Stromal cell of bone marrow (primary cell): ENCODE measurements at places on chromosomes 5 and 9.

DNA sequence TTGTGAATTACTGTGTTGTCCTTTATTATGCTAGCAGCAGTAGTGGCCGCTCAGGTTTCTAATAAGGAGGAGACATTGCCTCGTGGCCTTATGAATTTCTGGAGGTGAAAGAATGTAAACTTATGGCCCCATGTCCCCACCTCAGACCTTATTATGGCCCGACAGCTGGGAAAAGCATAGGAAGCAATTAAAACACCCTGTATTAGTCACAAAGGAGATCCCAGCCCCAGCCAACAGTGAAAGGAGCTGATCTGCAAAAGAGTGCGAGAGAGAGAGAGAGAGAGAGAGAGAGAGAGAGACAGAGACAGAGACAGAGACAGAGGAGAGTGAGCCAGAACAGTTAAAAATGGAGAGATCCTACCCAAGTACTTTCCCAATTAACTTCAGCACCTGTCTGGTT is 269.3 kb downstream of the DMRT2 start:
- no peak for DNase-seq

- DNase-seq, result no peak
Observed at GRCh38 chr9:78127279-78128225, 95.9 kb upstream of the GNAQ start.

DNA sequence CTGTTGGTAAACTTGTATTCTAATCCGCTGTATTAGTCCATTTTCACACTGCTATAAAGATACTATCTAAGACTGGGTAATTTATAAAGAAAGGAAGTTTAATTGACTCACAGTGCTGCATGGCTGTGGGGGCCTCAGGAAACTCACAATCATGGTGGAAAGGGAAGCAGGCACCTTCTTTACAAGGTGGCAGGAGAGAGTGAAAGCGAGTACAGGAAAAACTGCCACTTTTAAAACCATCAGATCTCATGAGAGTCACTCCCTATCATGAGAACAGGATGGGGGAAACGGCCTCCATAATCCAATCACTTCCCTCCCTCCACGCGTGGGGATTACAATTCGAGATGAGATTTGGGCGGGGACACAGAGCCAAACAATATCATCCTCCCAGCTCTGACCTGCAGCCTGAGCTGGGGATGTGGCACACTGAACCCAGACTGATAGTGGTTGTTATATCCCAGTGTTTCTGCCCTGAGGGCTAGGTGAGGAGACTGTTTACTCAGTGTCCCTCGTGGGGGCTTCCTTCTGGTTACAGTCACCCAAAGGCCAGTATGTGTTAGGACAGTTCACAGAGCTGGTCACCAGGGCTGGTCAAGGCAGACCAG is 488.3 kb downstream of the KDM4C start:
- no peak for DNase-seq

GRCh38 chr9:135384226-135384625 is 95.4 kb upstream of the PPP1R26 start:
- DNase-seq, result no peak

DNA sequence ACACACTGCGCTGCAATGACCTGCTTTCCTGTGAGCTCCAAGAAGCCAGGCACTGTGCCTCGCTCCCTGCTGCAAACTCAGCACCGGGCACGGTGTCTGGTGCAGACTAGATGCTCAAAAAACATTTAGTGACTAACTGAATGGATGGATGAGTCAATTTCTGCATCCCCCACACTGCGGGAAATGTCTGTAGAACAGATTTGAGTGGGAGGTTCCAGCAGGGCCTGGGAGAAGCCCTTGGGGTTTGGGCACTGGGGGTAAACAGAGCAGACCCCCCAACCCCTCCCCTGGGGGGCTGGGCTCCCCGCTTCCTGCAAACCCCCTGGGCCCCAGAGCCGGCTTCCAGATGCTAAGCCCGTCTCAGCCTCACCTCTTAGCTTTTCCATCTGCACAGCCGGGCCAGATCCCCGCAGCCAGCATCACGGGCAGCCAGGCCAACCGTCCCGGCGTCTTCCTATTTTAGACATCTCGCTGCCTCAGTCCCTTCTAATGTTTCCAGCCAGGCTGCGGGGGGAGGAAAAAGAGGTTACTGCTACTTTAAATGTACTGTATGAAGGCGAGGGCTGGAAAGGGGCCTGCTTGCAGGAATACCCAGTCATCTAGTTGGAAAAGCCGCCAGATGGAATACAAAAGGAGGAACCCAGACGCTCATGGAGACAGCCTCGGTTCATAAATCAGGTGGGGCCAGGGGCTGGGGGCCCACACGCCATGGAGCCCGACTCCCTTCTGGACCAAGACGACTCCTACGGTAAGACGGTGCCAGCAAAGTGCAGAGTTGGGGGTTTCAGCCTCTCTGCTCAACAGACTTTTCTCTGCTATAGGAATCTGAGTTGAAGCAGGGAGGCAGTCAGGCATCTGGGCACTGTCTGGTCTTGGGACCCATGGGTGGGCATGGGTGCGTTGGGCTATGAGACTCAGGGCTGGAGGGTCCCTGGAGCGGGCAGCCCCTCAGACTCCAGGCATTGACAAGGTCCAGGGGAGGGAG is 67.1 kb upstream of the GGTA1 start:
- DNase-seq, result peak; percentile 47

- no peak for DNase-seq
Observed at GRCh38 chr5:154534457-154535050, 56.5 kb upstream of the HAND1 start.

GRCh38 chr5:81165493-81166119 is 67.5 kb upstream of the CKMT2 start:
- DNase-seq, result peak; percentile 20

DNA sequence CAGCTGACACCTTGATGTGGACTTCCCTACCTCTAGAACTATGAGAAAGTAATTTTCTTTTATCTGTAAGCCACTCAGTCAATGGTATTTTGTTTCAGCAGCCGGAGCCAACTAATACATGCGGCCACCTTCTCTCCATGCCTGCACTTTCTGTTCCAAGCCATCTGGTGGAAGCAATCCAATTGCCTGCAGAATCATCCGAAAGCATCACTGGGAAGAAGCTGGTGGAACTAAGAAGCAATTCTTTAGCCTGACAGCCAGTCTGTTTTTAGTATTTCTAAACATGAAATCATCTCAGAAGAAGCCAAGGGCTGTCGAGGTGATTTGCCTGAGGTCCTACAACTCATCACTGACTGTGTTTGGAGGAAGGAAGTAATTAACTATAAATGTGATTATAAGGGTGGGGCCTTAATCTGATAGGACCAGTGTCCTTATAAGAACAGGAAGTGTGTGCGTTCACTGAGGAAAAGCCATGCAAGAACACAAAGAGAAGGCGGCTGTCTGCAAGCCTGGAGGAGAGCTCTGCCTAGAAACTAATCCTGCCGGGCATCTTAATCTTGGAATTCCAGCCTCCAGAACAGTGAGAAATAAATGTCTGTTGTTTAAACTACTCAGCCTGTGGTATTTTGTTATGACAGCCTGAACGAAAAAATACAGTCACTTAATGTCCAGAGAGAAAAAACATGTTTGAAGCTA is 49.1 kb downstream of the NXNL2 start:
- DNase-seq, result peak; percentile 36

DNA sequence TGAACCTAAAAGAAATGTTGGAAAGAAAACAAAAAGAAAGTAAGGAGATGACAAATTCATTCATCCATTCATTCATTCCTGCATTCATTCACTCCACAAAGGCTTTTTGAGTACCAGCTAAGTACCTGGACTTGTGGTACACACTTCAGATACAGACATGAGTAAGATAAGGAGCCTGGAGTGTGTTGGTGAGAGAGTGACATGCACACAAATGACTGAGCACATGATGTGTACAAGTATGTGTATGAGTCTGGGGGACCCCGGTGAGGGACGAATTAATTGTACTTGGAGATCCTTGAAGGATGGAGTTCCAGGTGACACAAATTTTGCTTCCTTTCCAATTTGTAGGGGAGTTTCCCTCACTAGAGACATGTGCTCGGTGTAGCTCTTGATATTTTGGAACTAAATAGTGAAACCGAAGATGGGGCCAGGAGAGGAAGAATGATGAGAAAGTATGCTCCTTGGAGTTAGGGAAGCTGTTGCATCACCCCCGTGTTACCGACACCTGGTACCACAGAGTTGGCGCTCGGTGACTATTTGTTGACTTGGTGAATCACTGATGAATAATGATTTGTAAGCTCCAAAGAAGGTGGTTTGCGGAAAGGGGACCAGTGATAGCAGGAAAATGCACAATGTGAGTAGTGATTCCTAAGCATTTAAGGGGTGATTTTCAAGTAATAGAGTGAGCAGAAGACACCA is 509.8 kb downstream of the CCDC171 start:
- peak; percentile 31 for DNase-seq

GRCh38 chr5:178284093-178284675 is 51.6 kb upstream of the PHYKPL start:
- no peak for DNase-seq

DNA sequence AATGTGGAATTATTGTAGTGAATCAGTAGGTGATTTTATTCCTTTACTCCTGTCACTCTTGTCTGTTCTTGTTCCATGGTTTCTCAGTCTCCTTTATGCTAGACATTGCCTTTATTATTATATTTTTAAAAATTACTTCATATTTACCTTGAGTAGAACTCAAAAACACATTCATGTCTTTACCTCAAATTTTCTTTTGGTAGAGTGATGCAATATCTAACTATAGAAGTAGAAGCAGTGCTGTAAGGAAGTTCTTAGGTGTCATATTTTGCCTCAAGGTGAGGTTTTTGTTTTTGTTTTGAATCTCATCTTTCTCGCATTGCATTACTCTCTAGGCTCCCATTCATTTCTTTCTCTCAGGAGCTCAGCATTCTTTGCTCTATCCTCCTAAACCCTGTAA is 12.2 kb downstream of the IPO11 start:
- no peak for DNase-seq

GRCh38 chr9:127897193-127897692 is 2.2 kb downstream of the ST6GALNAC6 start:
- DNase-seq, result peak; percentile 62

DNA sequence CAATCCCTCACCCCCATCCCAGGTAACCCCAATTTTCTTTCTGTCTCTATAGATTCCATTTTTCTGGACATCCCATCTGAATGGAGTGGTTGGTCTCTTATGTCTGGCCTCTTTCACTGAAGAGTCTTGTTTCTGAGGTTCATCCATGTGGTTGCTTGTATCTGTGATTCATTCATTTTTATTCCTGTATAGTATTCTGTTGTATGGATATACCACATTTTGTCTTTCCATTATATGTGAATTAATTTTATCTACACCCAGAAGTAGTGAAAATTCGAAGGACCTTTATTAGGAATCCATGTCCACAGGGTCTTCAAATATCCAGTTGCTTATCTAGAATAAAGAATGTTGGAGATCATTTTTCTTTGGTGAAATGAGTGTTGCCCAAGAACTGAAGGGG is 207.6 kb upstream of the MSX2 start:
- DNase-seq, result no peak

DNA sequence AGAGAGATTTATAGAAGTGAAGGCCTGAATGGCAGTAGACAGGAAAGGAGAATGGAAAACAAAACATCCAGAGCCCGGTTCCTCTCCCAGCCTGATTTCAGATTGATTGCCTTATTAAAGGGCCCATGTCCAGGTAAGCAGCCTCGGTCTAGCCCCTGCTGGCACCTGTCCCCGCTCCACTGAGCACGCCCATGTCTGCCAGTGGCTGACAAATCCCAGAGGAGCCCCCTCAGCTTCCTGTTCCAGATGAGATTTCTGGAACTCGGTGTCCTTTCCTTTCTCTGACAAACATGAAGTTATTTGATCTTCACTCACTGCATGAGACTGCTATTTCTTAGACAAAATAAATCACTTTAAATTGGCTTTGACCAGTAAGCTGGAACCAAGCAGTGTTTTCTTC is 187.0 kb upstream of the ADCY2 start:
- DNase-seq, result no peak

GRCh38 chr9:107667231-107668070 is 177.9 kb upstream of the KLF4 start:
- DNase-seq, result no peak

GRCh38 chr9:131851414-131851813 is 111.5 kb upstream of the RAPGEF1 start:
- no peak for DNase-seq

DNA sequence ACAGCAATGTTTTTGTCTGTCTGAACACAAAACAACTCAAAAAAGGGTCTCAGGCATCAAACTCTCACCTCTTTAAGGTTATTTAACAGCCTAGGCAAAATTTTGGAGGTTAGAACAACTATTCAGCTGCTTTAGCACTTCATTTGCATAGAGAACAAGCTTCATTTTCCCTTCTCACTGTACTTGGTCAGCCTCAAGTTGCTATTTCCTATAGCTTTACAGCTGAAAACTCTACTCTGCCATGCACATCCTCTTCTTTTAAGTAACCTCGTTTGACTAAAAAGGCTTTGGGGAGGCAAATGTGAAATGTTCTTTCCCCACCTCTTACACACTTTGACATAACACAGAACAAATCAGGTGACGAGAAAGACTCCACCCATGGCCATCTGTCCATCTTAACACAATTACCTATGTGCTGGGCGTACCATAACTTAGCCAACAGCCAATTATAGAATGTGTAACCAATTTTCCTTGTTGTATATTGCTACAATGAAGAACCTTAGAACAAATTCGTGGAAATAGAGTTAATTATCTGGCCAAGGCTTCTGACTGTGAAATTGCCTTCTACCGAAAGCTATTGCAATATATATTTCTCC is 195.7 kb downstream of the DCP2 start:
- DNase-seq, result no peak

- DNase-seq, result no peak
Observed at GRCh38 chr9:18618862-18619261, 144.9 kb downstream of the ADAMTSL1 start.

DNA sequence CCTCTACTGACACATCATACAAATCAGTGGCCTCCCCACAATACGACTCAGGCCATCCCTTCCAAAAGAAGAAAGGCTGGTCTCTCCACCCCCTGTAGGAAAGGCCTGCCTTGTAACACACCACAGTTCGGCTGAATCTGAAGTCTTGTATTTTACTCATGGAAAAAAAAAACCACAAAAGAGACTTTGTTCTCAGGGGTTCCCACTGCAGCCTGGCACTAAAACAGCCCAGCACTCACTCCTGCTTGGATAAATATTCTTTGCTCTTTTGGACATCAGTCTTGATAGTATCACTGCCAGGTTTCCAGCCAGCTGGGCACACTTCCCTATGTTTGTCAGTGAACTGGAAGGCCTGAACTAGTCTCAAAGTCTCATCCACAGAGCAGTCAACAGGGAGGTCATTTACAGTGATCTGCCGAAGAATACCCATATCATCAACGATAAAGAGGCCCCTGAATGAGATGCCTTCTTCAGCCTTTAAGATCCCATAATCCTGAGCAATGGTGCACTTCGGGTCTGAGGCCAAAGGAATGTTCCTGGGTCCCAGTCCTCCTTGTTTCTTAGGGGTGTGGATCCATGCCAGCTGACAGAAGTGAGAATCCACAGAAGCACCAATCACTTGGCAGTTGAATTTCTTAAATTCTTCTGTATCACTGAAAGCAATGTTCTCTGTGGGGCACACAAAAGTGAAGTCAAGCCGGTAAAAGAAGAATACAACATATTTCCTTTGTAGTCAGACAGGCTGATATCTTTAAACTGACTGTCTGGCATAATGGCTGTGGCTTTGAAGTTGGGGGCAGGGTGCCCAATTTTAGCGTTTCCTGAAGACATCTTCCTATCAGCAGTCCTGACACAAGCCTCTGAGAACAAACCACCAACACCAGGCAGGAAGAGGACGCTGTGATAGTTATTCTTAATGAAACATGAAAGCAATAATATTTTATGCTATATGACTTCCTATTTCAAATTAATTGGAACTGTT is 198.1 kb downstream of the LURAP1L start:
- DNase-seq, result peak; percentile 23
